ENCODE measurements at places on chromosomes 12 and 14.
A peak's percentile ranks its signal among the peaks of the same experiment; 100 is the strongest.

GRCh38 chr12:6528539-6529235 is 5.6 kb upstream of the GAPDH start:
- no peak for DNase-seq

- DNase-seq: no peak
Observed at GRCh38 chr14:55417955-55418354, 6.3 kb upstream of the ATG14 start.

- no peak for DNase-seq
Observed at GRCh38 chr14:96519970-96520369, 17.8 kb downstream of the PAPOLA start.

- DNase-seq: no peak
Observed at GRCh38 chr14:55118761-55119160, 10.3 kb upstream of the LGALS3 start.

GRCh38 chr12:129145381-129145780 is 292.1 kb downstream of the GLT1D1 start:
- DNase-seq: no peak

DNA sequence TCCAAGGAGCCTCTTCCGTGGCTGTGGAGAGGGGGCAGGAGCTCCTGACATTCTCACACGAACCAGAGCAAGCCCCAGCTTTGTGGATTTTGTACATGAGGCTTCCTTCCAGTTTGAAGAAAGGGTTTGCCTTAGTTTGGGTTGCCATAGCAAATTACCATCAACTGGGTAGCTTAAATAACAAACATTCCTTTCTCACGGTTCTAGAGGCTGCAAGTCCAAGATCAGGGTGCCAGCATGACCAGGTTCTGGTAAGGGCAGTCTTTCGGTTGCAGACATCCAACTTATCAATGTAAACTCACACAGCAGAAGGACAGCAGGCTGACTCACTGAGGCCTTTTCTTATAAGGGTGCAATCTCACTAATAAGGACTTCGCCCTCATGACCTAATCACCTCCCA is 25.9 kb upstream of the STAB2 start:
- DNase-seq: no peak

DNA sequence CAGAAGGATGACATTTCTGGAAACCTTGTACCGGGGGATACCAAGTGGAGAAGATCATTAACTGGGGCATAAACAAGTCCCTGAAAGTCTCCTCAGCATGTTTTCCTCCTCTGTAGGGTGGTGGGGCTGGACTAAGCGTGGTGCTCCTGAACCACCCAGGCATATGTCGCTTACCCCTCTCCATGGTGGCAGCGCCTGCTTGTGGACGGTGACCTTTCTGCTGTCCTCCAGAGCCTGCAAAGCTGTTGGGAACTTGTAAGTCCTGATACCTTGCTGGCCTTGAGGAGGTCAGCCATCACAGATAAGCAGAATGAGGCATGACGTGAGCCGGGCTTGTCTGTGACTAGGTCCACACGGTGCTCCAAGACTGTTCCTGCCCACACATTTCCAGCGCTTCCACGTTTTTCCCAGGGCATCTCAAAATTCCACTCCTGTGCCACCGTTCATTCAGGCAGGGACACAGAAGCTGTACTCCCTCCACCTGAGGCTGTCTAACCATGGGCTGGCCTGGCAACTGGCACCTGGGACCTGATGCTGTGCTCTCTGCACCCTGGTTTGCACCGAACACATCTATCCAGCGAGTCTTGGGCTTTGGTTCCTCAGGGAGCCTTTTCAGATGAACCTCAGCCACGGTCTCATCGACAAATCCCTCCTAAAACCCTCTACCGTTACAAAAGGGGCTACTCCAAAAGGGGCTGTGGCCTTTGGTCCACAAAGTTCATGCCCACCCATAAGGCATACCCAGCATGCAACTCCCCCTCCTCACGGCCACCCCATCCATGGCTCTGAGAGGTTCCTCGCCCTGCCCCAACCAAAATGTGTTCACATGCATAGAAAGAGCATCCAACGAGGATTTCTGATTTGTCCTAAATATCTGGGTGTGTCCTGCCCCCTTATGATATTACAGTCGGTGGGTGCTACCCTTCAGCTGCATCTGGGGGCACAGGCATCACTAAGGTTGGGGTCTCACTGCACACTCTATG is 199.6 kb upstream of the DIO3 start:
- no peak for DNase-seq

GRCh38 chr12:111569363-111570083 is 29.6 kb downstream of the ATXN2 start:
- DNase-seq: no peak

- no peak for DNase-seq
Observed at GRCh38 chr12:65586796-65587195, 237.5 kb upstream of the HMGA2 start.

- DNase-seq: no peak
Observed at GRCh38 chr12:56159482-56160192, 1.5 kb downstream of the MYL6 start.

DNA sequence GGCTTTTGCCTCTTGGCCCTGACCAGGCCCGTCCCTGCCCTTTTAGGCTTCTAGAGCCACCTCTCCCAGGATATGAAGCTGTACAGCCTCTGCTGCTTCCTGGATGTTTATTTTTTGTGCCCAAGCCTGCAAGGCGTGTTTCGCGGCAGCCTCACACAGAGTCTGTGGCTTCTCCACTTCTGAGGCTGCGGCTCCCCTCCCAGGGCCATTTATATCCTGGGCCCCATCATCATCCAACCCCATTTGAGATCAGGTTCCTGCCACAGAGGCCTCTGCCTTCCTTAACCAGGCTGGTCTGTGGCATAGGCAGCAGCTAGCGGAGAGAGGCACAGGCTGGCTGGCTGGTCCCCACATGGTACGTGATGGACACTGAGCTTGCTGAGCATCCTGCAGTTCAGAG is 114.1 kb upstream of the PWP1 start:
- no peak for DNase-seq

GRCh38 chr12:77745624-77746023 is 85.1 kb upstream of the NAV3 start:
- no peak for DNase-seq

- DNase-seq: peak; percentile 87
Observed at GRCh38 chr12:124939421-124940142, 25.1 kb upstream of the UBC start.

DNA sequence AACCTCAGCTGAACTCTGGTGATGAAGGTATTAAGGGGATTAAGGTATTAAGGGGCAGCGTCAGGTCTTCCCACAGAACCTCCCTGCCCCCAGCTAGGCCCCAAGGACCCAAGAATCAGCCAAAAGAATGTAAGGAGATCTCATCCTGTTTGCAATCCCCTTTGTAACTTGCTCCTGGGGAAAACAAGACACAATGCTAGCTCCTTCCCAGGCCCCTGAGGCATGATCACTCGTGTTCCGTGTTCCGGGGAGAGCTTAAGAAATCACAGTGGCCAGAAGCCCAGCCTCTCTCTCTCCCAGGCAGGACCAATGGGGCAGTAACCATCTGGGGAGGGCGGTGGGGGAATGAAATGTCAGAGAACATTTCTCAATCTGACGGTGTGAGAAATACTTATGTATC is 33.2 kb downstream of the PIGH start:
- DNase-seq: peak; percentile 1

GRCh38 chr12:93125126-93125525 is 196.0 kb upstream of the EEA1 start:
- no peak for DNase-seq

GRCh38 chr12:31702047-31702446 is 26.8 kb downstream of the AMN1 start:
- peak; percentile 3 for DNase-seq

DNA sequence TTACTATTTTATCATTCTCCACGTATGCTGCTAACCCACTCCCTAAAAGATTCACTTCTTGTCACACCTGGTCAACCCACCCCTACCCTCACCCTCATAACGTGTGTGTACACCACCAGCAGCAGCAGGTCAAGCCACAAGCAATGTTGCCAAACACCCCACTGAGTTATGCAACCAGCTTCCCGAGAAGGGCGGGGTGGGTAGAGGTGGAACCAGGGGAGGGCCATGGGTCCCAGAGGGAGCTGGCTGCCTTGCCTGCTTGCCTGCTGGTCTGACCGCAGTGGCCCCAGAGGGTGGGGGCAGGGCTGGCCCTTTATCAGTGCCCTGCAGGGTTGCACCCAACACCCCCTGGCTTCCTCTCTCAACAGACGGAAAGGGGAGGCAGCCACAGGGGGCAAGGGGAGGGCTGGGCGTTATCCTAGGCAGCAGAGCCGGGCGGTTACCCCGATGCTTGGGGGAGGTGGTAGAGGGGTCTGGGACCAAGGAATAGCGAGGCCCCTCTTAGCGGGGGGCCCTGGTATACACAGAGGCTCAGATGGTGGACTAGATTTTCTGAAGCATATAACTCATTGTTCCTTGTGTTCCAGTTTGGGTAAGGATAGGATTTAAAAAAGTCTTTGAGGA is 3.5 kb upstream of the NFE2 start:
- no peak for DNase-seq

GRCh38 chr14:89399594-89400068 is 17.4 kb downstream of the FOXN3 start:
- peak; percentile 70 for DNase-seq

DNA sequence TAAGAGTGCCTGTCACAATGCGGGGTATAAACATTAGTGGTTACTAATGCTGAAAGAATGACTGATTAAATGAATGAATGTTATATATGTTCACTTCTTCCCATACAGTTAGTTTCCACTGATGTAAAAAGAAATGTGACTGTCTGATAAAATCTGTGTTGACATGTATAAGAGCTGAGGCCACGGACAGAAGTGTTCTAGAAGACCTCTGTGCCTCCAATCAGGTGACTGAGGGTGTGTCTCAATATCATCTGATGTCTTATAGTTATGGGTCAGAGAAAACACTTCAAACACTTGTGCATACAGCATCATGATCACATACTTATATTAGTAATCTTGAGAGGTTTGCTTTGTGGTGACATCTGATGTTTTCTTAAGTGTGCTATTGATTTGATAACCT is 183.4 kb downstream of the TTC7B start:
- DNase-seq: no peak

DNA sequence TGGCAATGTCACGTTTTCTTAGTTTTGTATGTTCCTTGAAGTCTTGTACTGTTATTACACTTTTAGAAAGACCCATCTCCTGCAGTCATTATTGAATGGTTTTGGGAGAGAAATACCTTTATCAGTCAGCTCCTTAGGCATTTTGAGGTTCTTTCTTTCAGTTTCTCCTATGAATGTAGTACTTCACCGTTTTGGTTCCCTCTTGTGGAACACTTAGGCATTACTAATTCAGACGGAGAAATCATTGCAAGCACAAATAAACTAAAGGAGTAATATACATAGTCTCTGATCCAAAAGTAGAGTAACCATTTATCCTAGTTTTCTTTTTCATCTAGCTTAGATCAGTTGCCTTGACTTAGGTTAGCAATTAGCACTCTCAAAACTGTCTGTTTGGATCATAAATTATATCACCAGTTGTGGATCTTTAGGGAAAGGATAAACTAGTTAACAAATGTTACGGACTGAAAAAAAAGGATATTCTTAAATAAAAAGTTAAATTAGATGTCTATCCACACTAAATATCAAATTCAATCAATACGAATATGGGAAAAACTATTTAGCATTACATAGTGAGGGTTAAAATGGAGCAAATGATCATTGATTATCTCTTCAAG is 1538.3 kb upstream of the SEL1L start:
- DNase-seq: no peak

GRCh38 chr12:63353559-63353958 is 202.6 kb upstream of the AVPR1A start:
- no peak for DNase-seq

DNA sequence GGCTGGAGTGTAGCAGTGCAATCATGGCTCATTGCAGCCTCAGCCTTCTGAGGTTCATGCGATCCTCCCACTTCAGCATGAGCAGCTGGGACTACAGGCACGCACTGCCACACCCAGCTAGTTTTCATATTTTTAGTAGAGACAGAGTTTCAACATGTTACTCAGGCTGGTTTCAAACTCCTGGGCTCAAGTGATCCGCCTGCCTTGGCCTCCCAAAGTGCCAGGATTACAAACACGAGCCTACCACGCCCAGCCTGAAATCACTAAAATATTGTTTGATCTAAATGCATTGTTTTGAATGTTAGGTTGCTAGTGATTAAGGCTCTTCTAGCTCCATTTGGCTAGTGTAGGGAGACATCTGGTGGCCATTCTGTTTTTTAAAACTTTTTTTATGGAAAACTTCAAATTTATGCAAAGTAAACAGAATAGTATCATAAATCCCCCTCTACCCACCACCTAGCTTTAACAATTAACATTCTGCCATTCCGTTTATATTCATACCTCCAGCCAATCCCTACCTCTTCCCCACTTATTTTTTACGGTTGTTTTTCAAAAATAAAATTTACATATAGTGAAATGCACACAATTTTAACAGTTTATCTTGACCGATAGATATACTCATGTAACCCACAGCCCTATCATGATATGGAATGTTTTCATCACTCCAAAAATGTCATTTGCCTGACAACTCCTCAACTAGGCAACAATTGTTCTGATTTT is 37.8 kb downstream of the MYO1H start:
- peak; percentile 35 for DNase-seq

GRCh38 chr14:73714656-73715081 is 485 bp upstream of the PNMA1 start:
- no peak for DNase-seq

DNA sequence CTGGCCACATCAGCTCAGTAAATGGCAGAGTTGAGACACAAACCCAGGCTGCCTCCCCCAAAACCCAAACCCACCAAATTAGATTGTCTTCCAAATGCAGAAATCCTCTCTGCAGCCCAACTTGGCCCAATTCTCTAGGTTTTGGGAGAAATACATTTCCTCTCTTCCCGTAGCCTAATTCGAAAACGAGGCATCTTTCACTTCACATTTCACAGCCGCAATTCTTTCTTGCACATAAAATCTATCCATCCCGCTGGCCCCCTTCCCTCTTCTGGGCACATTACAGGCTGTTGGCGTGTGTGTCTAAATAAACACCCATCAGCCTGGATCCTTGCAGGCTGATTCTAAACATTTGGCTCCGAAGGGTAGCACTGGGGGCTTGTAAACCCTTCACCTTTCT is 83.8 kb upstream of the VRK1 start:
- DNase-seq: no peak

GRCh38 chr14:77409131-77409533 is 14.2 kb downstream of the NOXRED1 start:
- DNase-seq: no peak

DNA sequence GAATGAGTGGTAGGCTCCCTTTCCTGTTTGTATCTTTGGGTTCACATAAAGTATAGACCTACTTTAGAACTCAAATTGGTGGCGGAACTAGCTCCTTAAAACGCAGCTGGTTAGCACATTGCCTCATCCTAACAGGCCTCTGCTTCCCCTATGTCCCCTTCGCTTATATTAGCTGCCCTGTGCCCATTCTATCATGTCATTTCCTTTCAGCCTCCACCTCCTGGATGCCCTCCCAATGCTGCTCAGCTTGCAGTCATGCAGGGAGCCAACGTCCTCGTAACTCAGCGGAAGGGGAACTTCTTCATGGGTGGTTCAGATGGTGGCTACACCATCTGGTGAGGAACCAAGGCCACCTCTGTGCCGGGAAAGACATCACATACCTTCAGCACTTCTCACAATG is 3.5 kb downstream of the DAZAP2 start:
- no peak for DNase-seq

Measured in GM04503 (cell line).